ENCODE measurements at places on chromosomes 12 and 14.

- H3K36me3 ChIP-seq: no peaks in the 10 kb centered on the region
- no peak overlapping the region for H3K4me3 ChIP-seq
- peaks cover 3% of the 10 kb centered on the region for H3K27me3 ChIP-seq
- no peak for DNase-seq
Observed at GRCh38 chr12:91344408-91344807, 161.8 kb upstream of the DCN start.

DNA sequence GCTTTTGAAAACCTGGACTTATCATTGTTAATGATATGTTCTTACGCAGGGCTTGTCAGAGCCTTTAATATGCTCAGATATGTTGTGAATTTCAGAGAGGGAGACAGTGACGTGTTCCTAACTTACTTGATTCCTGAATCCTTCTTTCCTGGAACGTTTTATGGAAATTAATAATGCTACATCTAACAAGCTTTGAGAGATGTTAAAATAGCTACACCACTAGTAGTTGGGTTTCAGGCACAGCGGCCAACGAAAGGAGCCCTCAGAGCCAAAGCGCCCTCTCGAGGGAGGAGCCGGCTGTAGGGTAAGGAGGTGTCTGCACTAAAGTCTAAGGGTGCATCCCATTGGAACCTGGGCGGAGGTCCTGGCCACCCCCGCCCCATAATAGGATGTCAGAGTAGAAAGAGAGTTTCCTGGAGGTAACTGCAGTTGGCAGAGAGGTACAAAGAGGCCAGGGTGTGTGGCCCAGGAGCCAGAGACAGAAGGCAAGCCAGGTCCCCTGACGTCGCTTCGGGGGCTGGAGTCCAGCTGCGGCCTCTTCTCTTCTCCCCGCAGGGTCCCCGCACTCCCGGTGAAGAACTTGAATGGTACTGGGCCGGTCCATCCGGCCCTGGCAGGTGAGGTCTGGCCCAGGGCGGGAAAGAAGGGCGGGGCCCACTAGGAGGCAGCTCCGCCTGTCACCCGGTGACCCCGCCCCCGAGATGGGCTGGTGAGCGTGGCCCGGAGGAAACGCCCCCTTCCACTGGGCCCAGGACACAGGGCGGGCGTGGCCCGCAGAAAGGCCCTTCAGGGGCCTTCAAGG is 36.3 kb downstream of the DTX1 start:
- no peaks in the 10 kb centered on the region for H3K27me3 ChIP-seq
- peaks cover 78% of the 10 kb centered on the region for H3K4me1 ChIP-seq
- no peak overlapping the region for H3K4me3 ChIP-seq
- H3K36me3 ChIP-seq: peaks cover 95% of the 10 kb centered on the region

DNA sequence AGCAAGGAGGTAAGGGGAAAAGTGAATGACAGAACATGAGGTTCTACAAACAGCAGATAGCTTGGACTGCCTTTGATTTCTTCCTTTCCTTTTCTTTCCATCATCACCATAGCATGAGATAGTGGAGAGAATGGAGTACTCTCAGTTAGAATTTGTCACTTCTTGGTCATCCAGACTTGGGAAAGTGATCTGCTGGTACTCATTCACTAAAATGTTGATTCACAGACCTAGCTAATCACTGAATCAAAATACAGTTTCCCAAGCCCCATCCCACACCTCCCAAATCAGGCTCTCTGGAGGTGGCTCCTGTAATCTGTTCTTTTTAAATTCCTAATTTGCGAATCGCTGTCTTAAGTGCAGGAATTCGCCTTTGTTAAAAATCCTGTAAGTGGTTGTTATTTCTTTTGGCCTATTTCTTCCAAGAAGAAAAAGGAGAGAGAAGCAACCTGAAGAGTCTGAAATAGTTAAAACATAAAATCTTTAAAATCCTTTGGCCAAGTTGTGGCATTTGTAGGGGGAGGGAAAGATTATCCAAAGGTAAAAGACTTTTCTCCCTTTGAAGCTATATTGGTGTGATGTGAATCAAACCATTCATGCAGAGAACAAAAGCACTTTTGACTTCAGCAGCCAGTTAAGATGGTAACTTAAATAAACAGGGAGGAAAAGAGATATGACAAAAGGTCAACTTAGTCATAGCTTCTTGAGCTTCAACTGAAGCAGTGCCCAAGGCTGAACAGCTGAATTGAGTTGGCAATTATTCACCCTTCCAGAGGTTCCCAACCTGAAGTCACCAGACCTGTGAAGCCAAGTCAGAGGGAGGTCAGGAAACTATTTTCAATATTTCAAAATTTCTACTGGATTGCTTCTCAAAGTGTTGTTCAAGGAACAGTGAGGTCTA is 255.1 kb upstream of the KRR1 start:
- no peaks in the 10 kb centered on the region for H3K27me3 ChIP-seq
- H3K4me1 ChIP-seq: no peaks in the 10 kb centered on the region
- no peak for DNase-seq

DNA sequence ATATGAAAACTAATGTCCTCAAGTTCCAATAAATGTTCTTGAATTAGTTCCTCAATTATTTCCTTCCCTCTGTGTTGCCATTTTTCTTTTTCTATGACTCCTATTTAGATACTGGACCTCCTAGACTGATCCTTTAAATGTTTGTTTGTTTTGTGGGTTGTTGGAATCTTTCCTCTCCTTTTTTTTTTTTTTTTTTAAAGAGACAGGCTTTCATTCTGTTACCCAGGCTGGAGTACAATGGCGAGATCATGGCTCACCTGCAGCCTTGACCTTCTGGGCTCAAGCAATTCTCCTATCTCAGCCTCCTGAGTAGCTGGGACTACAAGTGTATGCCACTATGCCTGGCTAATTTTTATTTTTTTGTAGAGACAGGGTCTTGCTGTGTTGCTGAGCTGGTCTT is 9.6 kb downstream of the PRKAG1 start:
- H3K27ac ChIP-seq: no peak overlapping the region
- H3K4me3 ChIP-seq: no peak overlapping the region
- no peaks in the 10 kb centered on the region for H3K4me1 ChIP-seq
- no peak for DNase-seq
- no peaks in the 10 kb centered on the region for H3K27me3 ChIP-seq
- peaks cover 48% of the 10 kb centered on the region for H3K36me3 ChIP-seq

DNA sequence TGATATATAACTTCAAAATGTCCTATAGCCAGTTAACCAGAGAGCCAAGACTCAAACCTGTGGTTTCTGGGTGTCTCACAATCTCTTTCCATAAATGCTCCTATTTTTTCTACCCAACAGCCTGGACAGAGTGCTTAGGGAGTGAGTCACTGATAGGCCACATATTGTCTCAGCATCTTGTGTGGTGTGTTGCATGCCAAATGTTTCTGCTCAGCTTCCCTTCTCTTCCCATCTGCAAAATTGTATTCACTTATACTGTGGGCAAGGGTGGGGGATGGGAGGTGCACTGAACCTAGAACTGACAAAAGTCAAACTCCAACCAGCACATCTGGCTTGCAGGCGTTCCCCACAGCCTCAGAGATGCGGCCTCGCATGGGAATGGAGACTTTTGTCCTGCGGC is 123.3 kb downstream of the KCNA5 start:
- no peaks in the 10 kb centered on the region for H3K4me1 ChIP-seq
- H3K36me3 ChIP-seq: no peaks in the 10 kb centered on the region
- H3K27me3 ChIP-seq: peaks cover 22% of the 10 kb centered on the region
- no peak for DNase-seq
- H3K4me3 ChIP-seq: no peak overlapping the region
- no peak overlapping the region for H3K27ac ChIP-seq

GRCh38 chr12:23057571-23057970 is 432.6 kb downstream of the ETNK1 start:
- H3K4me3 ChIP-seq: no peak overlapping the region
- no peaks in the 10 kb centered on the region for H3K4me1 ChIP-seq
- no peaks in the 10 kb centered on the region for H3K36me3 ChIP-seq
- DNase-seq: no peak
- no peak overlapping the region for H3K27ac ChIP-seq

DNA sequence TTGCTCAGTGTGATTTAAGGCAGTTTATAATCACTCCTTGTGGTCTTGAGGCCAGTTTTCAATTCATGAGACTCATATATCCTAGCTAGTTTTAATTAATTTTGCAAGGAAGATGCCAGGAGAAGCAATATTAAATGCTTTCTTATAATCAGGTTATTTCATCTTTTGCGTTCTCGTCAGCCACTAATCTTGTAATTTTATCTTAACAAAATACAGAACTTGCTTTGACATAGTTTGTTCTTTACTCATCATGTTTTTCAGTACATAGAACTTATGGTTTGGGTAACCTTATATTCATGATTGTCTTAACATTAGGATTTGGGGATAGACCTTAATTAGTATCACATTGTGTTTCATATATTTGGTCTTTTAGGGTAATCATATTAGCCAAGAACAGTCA is 76.0 kb downstream of the LIN52 start:
- peaks cover 8% of the 10 kb centered on the region for H3K36me3 ChIP-seq
- H3K27ac ChIP-seq: no peak overlapping the region
- no peak for DNase-seq
- H3K27me3 ChIP-seq: no peaks in the 10 kb centered on the region
- no peak overlapping the region for H3K4me3 ChIP-seq

DNA sequence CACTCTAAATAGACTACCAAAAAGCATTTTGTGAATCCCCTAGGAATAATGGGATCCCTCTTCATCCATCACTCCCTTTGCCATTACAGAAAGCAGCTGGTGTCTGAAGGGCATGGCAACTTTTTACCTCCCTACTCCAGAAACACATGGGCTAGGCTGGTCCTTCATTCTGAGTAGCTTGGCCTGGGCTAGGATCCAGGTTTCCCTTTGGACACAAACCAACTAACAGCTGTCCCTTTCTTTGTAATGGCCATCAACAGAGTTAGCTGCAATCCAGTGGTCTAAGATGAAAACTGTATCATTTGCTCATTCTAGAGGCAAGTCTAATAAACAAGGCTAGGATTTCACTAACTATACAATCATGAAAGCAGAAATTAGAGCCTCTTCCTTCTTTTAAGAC is 7.4 kb downstream of the GRIN2B start:
- no peaks in the 10 kb centered on the region for H3K4me1 ChIP-seq
- no peak overlapping the region for H3K4me3 ChIP-seq
- H3K27me3 ChIP-seq: peaks cover 7% of the 10 kb centered on the region
- H3K27ac ChIP-seq: no peak overlapping the region

DNA sequence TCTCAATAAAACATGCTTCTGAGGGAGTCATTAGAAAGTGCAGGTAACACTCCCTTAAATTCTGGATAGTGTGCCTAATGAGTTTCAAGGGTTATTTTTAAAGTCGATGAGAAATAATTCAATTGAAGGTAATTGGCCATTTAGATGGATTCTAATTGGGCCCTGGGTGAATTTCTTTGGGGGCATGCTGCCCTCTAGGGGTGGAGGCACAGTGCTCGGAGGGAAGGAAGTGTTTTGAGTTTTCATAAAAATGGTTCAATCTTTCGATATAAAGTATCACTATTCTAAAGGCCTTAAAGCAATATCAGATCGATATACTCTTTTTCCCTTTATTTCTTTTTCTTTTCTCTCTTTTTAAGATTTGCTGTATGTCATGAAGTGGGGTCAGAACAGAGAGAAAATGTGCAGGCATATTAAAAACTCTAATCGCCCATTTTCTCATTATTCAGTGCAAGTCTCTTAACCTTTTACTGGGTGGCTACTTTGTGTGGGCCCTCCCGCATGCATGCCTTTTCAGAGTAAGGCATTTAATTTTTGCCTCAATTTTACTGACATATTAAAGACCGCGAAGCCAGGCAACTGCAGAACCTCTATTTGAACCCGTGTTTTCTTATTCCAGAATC is 25.5 kb downstream of the NKX2-8 start:
- peak; percentile 33 for DNase-seq
- peaks cover 16% of the 10 kb centered on the region for H3K4me1 ChIP-seq
- no peak overlapping the region for H3K4me3 ChIP-seq
- no peaks in the 10 kb centered on the region for H3K27me3 ChIP-seq

GRCh38 chr12:47964106-47964728 is 821 bp downstream of the TMEM106C start:
- H3K4me3 ChIP-seq: peak overlapping the region; percentile 89
- DNase-seq: peak; percentile 43
- peaks cover 3% of the 10 kb centered on the region for H3K27me3 ChIP-seq

DNA sequence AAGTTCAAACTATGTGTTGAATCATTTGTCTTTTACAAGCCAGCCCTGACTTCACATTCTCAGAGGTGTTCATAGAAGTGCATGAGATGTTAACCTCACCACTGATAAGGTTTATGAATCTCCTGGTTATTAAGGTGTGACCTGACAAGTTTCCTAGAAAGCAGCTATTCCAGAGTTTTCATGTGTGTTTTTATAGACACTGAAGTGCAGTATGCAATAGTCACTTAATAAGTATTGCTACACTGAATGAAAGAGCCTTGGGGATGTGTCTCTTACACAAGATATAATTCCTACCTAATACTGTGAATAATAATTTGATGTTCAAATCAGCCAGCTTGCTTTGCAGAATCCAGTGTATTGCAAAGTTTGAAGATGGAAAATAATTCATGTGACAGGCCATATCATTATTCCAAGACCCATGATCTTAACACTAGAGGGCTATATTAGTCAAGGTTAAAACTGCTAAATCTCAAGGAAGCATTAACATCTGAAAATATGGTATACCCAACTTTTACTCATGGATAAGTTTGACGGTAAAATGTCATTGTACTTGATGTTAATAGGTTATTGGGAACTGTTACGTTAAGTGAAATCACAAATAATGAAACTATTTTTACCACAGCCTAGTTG is 13.0 kb downstream of the SLC25A3 start:
- no peak for DNase-seq
- no peaks in the 10 kb centered on the region for H3K27me3 ChIP-seq
- H3K4me1 ChIP-seq: no peaks in the 10 kb centered on the region
- no peak overlapping the region for H3K27ac ChIP-seq
- H3K36me3 ChIP-seq: peaks cover 25% of the 10 kb centered on the region

DNA sequence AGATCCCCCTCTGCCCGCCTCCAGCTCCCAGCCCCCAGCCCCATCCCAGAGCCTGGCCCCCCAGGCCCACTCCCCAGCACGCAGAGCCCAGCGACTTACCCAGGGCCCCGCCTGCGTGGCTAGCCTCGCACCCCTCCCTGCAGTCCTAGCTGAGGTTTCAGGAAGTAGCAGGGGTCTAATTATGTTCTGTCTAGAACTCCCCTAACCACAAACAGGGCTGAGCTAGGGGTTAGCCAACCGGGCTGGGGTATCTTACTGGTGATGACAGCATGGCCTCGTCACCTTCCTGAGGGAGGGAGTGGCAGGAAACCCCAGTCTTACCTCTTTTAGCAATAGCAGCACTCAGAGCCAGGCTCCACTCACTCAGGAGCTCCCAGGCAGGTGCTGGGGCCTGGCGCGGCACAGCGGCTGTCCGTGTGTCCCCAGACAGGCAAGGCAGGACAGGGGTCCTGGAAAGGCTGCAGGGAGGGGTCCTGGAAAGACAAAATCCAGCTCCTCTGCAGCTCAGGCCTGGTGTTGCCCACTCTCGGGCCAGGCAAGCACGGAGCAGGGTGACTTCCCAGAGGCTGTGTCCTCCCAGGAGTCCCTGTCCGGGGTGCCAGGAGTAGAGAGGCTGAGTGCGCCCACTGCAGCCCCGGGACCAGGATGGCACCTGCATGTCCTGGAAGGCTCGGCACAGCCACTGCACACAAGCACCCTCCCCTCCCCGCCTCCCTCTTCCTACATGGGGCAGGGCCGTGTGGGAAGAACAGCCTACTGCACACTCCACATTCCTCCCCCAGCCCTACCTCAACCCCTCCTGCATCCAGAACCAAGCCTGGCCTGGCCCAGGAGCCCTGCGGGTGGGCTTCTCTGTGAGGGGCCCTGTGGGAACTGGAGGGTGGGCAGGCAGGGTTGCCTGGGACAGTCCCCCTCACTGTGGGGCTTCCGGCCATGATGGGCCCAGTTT is at the start of gene GPR132:
GPR132 (minus strand) TSS at position 151 of the 949 bp plus-strand sequence. CDS start 10,010 bp downstream, outside the sequence.
- H3K27ac ChIP-seq: no peak within 1 kb of the TSS
- peak; percentile 44 for DNase-seq
- no peak within 1 kb of the TSS for H3K4me3 ChIP-seq
